Upper lobe of right lung (tissue), 1 donor: ENCODE measurements at places on chromosomes 5 and 9. TPM values are rescaled to one million over a fixed set of nuclear protein-coding genes. Genes with fewer than 3 reads are reported as not detected.

FAM174A gene
- 21.7 TPM for total RNA-seq

SPINK7 gene
- total RNA-seq, result not detected

TRPM3 gene
- total RNA-seq, result 0.35 TPM

SHLD3 gene
- 3.4 TPM for total RNA-seq

GMCL2 gene
- total RNA-seq, result not detected

TMC1 gene
- total RNA-seq, result not detected

S100Z gene
- 0.52 TPM for total RNA-seq

SLC6A3 gene
- 0.52 TPM for total RNA-seq

C5orf34 gene
- 2.6 TPM for total RNA-seq

PCDHB3 gene
- 1.9 TPM for total RNA-seq

PCDHB9 gene
- 2.5 TPM for total RNA-seq

LCN9 gene
- not detected for total RNA-seq

FOXD4L6 gene
- total RNA-seq, result not detected

CCDC183 gene
- 4.0 TPM for total RNA-seq
